Upper lobe of left lung (tissue), 6 donors: ENCODE measurements at places on chromosomes 5 and 9. TPM values are rescaled to one million over a fixed set of nuclear protein-coding genes. Genes with fewer than 3 reads are reported as not detected.

- H3K27me3 ChIP-seq, result no peaks in the 10 kb centered on the region
- DNase-seq, result no peak
- no peak overlapping the region for H3K4me3 ChIP-seq
- H3K4me1 ChIP-seq, result no peaks in the 10 kb centered on the region
These were observed 59.2 kb downstream of the MED10 start for GRCh38 chr5:6319116-6319515.

DNA sequence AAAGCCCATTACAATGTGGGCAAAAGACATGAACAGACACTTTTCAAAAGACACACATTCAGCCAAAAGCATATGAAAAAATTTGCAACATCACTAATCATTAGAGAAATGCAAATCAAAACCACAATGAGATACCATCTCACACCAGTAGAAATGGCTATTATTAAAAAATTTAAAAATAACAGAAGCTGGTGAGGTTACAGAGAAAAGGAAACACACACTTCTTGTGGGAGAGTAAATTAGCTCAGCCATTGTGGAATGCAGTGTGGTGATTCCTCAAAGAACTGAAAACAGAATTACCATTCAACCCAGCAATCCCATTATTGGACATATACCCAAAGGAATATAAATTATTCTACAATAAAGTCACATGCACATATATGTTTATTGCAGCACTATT is 585.2 kb upstream of the TUSC1 start:
- no peak for DNase-seq
- H3K27ac ChIP-seq, result no peak overlapping the region
- no peaks in the 10 kb centered on the region for H3K36me3 ChIP-seq
- H3K27me3 ChIP-seq, result no peaks in the 10 kb centered on the region
- no peak overlapping the region for H3K4me3 ChIP-seq

GRCh38 chr9:96135076-96135752 is 166.8 kb downstream of the HSD17B3 start:
- peaks cover 29% of the 10 kb centered on the region for H3K4me1 ChIP-seq
- no peaks in the 10 kb centered on the region for H3K36me3 ChIP-seq
- no peak overlapping the region for H3K4me3 ChIP-seq

DNA sequence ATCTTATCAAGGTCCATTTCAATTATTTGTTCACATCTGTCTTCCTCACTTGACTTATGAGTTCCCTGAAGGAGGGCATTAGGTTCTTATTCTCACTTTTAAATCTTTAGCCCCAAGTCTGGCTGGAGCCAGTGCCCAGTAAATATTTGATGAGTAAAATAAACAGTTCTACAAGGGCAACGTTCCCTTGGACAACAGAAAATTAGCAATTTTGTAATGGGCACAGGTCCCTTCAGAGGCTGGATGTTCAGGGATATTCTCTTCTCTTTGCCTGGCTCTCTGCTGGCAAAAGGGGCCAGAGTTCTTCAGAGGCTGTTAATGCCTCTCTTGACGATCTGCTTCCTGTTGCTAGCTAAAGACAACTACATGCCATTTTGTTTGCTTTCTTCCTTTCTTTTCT is 149.7 kb downstream of the SEMA6A start:
- H3K4me1 ChIP-seq, result no peaks in the 10 kb centered on the region
- no peaks in the 10 kb centered on the region for H3K36me3 ChIP-seq
- H3K27me3 ChIP-seq, result no peaks in the 10 kb centered on the region

DNA sequence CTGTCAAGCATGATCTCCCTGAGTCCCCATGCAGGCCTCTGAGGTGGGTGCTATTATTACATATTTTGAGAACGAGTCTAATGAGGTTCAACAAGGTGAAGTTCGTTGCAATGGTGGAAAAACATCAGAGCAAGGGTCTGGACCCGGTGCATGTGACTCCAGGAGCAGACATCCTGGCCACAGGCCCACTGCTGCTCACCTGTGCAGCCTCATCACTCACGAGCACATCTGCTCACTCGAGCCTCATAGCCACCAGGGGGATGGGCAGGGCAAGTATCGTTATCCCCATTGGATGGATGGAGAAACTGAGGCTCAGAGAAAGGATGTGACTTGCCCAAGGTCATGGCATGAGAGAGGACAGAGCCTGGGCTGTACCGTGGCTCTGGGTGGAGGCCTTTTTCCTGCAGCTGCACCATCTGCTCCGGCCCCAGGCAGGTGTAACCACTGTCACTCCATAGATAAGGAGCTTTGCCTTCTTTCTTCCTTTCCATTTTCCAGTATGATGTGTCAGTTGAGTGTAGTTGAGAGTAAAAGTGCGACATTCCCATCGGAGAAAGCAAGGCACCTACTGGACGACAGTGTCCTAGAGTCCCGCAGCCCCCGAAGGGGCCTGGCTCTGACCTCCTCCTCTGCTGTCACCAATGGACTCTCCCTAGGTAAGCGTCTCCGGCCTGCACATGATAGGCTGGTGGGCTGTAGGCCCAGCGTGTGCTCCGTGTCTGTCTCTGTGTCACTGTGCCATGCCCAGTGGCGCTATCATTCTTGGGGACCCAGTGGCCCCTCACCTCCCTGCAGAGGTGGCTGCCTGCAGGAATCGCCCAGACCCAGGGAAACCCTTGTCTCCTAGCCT is 68.4 kb upstream of the GARNL3 start:
- peaks cover 22% of the 10 kb centered on the region for H3K4me1 ChIP-seq
- no peaks in the 10 kb centered on the region for H3K36me3 ChIP-seq
- no peak overlapping the region for H3K27ac ChIP-seq
- H3K4me3 ChIP-seq, result no peak overlapping the region
- no peak for DNase-seq

- H3K36me3 ChIP-seq, result no peaks in the 10 kb centered on the region
- no peaks in the 10 kb centered on the region for H3K4me1 ChIP-seq
- no peak overlapping the region for H3K4me3 ChIP-seq
- H3K27ac ChIP-seq, result no peak overlapping the region
- H3K27me3 ChIP-seq, result no peaks in the 10 kb centered on the region
These were observed 100.9 kb downstream of the SNCAIP start for GRCh38 chr5:122412966-122413365.

GRCh38 chr5:158430798-158431167 is 571.8 kb upstream of the CLINT1 start:
- no peaks in the 10 kb centered on the region for H3K4me1 ChIP-seq
- no peaks in the 10 kb centered on the region for H3K36me3 ChIP-seq
- no peak for DNase-seq
- H3K27ac ChIP-seq, result no peak overlapping the region

DNA sequence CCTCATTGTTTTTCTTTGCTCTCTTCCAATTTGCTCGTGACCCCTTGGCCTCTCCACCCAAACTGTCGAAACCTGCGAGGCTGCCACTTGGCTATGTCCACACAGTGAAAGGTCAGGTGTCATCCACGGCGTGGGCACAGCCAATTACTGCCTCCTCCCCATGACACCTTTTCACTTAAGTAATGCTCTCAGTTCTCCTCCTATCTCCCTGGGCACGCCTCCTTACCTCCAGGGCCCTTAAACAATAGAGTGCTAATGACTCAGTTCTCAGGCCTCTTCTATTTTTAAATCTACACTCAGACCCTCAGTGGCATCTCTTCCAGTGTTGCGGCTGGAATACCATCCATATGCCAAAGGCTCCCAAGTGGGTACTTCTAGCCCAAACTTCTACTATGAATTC is 256.8 kb downstream of the ROR2 start:
- no peak overlapping the region for H3K4me3 ChIP-seq
- no peaks in the 10 kb centered on the region for H3K27me3 ChIP-seq
- no peak overlapping the region for H3K27ac ChIP-seq
- no peaks in the 10 kb centered on the region for H3K36me3 ChIP-seq
- no peaks in the 10 kb centered on the region for H3K4me1 ChIP-seq

- H3K4me1 ChIP-seq, result no peaks in the 10 kb centered on the region
- no peaks in the 10 kb centered on the region for H3K36me3 ChIP-seq
- no peak overlapping the region for H3K4me3 ChIP-seq
- no peaks in the 10 kb centered on the region for H3K27me3 ChIP-seq
These were observed 39.1 kb downstream of the COL23A1 start for GRCh38 chr5:178551059-178551458.

GRCh38 chr5:38883842-38884241 is 38.0 kb downstream of the OSMR start:
- H3K4me1 ChIP-seq, result peaks cover 18% of the 10 kb centered on the region
- peak overlapping the region; percentile 18 for H3K27ac ChIP-seq
- H3K36me3 ChIP-seq, result peaks cover 13% of the 10 kb centered on the region
- DNase-seq, result no peak

GRCh38 chr9:104258296-104259011 is 164.3 kb downstream of the SMC2 start:
- no peaks in the 10 kb centered on the region for H3K4me1 ChIP-seq
- H3K4me3 ChIP-seq, result no peak overlapping the region
- H3K36me3 ChIP-seq, result no peaks in the 10 kb centered on the region
- peak; percentile 22 for DNase-seq
- H3K27ac ChIP-seq, result no peak overlapping the region
- H3K27me3 ChIP-seq, result no peaks in the 10 kb centered on the region

GRCh38 chr9:13569602-13570067 is 290.1 kb upstream of the MPDZ start:
- peaks cover 3% of the 10 kb centered on the region for H3K4me1 ChIP-seq
- H3K27ac ChIP-seq, result no peak overlapping the region
- no peaks in the 10 kb centered on the region for H3K27me3 ChIP-seq
- no peaks in the 10 kb centered on the region for H3K36me3 ChIP-seq
- H3K4me3 ChIP-seq, result no peak overlapping the region
- DNase-seq, result no peak

DNA sequence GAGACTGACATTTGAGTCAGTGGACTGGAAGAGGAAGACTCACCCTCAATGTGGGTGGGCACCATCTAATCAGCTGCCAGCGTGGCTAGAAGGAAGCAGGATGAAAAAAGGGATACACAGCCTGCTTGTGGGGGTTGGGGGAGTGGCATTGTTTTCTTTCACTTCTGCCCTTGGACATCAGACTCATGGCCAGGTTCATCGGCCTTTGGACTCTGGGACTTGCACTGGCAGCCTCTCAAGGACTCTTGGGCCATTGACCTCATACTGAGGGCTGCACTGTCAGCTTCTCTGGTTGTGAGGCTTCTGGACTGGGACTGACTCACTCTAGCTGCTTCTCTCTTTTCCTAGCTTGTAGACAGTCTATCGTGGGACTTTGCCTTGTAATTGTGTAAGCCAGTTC is 374.9 kb downstream of the TLE1 start:
- H3K36me3 ChIP-seq, result no peaks in the 10 kb centered on the region
- no peak overlapping the region for H3K27ac ChIP-seq
- H3K27me3 ChIP-seq, result no peaks in the 10 kb centered on the region
- DNase-seq, result no peak
- no peaks in the 10 kb centered on the region for H3K4me1 ChIP-seq

DNA sequence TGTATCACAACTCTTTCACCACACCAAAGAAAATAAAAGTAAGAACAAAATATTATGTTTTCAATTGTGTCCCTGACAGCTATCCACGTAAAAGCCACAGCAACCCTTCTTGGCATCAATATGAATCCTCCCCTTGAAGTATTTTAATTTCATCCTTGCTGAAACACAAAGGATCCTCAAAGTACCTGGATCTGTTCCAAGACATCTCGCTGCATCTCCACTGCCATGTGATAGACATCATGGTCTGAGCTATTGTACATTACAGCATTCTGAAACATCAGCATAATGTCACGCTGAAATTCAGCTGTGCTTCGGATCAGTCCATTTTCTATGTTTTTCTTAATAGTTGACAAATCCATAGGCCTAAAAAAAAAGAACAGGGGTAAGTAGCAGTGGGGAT is 17.7 kb downstream of the BRD8 start:
- H3K27ac ChIP-seq, result no peak overlapping the region

- H3K27me3 ChIP-seq, result no peaks in the 10 kb centered on the region
- H3K36me3 ChIP-seq, result no peaks in the 10 kb centered on the region
- DNase-seq, result no peak
- H3K27ac ChIP-seq, result no peak overlapping the region
- H3K4me3 ChIP-seq, result no peak overlapping the region
These were observed 4.7 kb upstream of the BNIP1 start for GRCh38 chr5:173139631-173140030.

DNA sequence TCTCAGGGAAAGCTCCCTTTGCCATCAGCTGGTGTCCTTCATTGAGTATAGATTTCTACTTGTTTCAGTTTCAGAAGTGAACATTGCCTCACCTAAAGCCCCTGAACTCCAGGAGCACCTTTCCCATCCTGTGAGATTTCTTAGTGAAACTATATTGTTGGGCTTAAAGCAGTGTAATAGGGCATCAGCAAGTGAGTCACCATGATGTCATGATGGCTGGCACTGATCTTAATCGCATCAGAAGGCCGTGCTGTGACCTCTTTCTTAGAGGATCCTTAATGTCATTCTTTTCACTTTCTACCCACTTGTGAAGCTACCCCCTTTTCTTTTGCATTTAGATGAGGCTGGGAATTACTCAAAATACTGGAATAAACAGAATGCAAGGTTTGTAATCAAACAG is 401.3 kb downstream of the MTRR start:
- H3K36me3 ChIP-seq, result no peaks in the 10 kb centered on the region
- no peaks in the 10 kb centered on the region for H3K4me1 ChIP-seq
- H3K27me3 ChIP-seq, result no peaks in the 10 kb centered on the region
- no peak for DNase-seq
- H3K27ac ChIP-seq, result no peak overlapping the region

Gene EXOSC3
- 27.2 TPM for total RNA-seq

Gene PLAC8L1
- total RNA-seq, result not detected

Gene SLC25A2
- total RNA-seq, result 0.43 TPM

Gene CAMK4
- total RNA-seq, result 36.7 TPM

Gene CCDC152
- total RNA-seq, result 0.74 TPM

Gene CDKN2B-AS1
- total RNA-seq, result 1.7 TPM

Gene ERCC8
- total RNA-seq, result 5.8 TPM

Gene ADAM19
- 17.0 TPM for total RNA-seq

Gene GNAQ
- 117 TPM for total RNA-seq
